Liver (tissue), 10 donors: ENCODE measurements at places on chromosomes 5 and 9.

- no peak for DNase-seq
Measured at GRCh38 chr9:113687680-113688371, 188.3 kb upstream of the ZNF618 start.

DNA sequence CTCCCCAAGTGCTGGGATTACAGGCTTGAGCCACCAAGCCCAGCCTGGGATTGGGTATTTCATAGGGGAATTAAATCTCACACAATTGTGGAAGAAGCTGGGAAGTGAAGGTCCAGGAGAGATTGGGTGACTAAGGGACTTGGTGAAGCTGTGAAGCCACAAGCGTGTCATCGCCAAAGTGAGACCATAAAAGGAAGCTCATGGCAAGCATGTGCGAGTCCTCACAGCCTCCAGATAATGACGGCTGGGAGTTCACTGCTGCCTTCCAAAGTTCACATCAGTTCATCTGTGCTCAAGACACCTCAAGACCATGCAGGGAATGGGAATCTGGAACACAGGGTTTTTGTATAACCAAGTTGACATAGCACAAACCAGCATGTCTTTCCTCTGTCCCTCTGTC, 210.6 kb downstream of the MARCHF11 start:
- DNase-seq: no peak

- DNase-seq: no peak
Measured at GRCh38 chr9:129235931-129236331, 57.9 kb upstream of the IER5L start.

DNA sequence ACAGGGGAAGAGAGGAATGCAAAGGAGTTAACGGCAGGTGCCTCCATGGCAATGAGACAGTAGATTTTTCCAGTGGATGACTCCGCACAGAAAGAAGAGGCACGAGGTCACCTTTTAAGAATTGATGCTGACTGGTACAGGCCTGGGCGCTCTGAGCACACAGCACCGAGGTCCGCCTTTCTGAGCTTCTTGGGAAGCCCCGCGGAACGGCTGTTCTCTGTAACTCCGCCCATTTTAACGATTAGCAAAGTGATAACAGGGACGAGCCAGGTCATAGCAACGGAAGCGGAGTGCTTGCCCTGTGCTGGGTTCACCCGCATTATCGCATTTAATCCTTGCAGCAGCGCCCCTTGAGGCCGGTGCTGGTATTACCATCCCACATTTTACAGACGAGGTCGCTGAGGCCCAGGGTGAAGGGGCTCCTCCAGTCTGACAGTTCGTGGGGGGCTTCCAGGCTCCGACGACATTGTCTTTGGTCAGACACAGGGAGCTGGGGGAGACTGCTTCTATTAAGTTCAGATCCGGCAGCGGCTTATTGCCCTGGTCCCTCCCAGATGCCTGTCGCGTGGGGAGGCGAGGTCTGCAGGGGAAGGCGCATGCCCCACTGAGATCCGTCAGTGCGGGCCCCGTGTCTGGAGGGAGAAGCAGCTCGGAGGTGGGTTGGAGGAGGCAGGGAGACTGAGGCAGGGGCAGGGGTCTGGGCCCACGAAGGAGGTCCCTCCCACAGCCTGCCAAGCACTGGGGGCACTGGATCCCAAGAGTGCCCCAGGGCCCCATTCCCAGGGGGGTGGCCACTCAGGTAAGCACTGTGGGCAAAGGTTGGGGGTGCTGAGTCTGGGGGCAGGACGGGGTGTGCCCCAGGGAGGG, 22.3 kb upstream of the HMCN2 start:
- DNase-seq: peak; percentile 88

DNA sequence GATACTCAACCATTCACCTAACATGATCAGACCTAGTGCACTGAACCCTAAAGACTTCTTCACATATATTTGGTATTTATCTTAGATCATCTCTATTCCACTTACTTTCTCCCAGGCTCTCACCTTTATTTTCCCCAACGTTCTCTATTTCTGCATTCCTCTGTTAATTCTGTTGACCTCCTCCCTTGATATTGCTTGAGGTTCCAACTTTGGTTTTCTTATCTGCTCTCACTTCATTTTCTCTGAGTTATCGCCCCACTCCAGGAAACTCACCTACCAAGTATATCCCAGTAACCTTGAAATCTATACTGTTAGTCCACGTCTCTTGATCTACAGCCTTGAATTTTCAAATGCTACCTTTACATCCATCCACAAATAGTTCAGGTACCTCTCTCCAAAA, 9.2 kb downstream of the NADK2 start:
- DNase-seq: no peak

DNA sequence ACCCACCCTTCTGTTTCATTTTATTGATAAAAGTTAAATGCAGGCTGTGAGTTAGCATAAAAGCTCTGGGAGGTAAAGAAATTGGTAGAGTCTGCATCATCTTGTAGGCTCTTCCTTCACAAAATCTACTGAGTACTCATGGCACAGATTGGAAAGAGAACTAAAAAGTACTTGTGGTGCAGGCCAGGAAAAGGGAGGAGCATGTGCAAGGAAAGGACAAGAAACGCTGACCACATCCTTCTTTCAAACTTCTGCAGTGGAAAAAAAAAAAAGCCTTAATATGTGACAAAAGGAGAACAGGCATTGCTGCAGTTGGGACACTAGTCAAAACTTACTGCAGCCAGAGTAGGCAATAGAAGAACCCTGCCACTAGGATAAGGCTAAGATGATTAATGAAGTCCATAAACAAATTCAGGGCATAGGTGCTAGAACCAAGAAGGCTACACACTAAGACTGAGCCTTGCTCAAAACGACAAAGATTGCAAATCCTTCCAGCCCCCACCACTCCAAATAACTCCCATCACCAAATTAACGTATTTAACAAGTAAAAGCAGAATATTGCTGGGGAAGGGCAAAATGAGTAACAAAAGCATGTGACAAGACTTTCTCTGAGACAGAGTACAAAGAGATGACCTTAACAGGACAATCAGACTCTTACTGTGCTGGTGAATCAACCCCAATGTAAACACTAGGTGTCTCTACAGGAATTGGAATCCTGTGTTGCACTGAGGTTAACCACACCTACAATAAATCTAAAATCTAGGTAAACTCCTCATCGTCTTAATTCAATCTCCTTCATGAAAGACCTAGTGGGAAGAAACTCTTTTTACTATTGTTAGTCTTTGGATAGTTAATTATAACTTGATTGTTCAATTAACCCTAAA, 1024.8 kb downstream of the TLE1 start:
- DNase-seq: no peak

DNA sequence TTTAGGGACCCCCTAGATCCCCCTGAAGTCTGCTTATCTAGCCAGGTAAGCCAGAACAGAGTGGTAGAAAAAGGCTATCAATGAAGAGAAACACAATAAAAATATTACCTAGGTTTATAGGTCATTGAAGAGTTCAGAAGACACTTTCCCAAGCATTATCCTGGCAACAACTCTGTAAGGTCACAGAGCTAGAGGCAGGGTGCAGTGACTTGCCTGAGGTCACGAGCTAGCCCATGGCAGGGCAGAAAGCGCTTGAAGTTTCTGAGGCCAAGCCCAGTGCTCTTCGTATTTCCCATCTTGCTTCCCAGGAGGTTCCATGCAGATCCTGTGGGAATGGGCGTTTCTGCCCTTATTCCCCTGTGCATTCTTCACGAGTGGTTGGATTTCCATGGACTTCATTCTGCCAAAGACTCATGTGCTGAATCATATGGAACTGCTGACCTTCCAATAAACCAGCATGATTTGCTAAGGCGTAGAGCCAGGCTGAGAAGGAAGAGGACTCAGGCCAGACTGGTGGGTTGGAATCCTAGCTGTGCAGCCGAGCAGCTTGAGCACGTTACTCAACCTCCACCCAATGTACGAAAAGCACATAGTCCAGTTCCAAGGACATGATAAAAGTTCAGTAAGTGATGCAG, 22.1 kb downstream of the TRMO start:
- DNase-seq: no peak

GRCh38 chr5:135437422-135437795, 9.7 kb downstream of the DCANP1 start:
- DNase-seq: peak; percentile 27

DNA sequence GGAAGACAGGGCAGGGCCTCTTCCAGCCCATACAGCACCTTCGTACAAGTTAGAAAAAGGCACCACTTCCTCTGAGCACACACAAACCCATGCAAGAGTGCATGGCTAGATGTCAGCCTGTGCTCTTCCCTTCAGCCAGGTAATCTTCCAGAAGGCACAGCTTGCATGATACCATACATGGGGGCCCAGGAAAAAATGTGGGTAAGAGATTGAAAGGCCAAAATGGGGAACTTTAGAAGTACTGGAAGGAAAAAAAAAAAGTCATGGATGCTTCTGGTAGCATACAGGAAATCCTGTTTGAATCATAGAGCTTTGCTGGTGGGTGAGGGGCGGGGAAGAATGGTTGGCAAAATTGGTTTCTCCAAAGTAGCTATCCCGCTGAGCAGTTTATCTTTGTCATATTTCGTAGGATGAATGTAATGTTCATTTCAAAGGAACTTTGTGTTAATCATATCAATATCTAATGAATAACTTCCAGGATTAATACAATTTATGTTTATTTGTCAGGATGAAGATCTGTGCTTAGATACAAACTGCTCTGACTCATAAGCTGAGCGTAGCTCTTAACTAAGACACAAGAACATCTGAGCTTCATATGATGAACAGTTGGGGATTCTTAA, 78.2 kb upstream of the MAP3K1 start:
- no peak for DNase-seq

GRCh38 chr5:75933489-75933888, 149.7 kb upstream of the SV2C start:
- DNase-seq: no peak

- no peak for DNase-seq
Measured at GRCh38 chr5:13944560-13945199, at the start of gene DNAH5. DNAH5 (minus strand) TSS chr5:13944688; CDS start chr5:13944438, 250 bp downstream.

DNA sequence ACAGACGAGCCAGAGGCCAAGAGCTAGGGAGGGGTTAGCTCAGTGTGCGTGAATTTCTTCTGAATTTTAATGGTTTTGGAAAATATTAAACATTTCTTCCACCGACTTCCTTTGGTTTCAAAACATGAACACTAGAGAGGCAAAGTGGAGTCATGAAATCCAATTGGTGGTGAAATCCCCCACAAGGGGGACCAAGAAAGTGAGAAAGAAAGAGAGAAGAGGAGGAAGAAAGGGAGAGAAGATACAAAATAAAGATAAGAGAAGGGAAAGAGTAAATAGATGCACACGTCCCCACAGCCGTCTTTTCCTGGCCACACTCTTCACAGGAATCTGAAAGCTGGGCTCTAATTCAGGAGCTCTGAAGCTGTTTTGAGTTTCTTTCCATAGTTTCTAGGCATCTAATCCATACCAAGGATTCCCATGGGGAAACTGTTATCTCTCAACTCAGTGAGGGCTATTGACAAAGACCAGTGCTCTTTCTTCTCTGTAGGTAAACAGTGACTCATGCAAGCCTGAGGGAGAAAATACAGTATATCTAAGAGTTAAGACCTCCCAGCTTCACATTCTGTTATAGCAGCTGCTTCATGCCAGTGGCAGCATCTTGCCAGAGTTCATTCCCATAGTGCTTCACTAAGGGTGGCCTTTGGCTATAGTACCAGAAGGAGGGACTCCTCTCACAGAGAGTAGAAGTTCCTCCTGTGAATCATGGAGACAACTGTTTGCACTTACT, 115.8 kb upstream of the LIFR start:
- no peak for DNase-seq

DNA sequence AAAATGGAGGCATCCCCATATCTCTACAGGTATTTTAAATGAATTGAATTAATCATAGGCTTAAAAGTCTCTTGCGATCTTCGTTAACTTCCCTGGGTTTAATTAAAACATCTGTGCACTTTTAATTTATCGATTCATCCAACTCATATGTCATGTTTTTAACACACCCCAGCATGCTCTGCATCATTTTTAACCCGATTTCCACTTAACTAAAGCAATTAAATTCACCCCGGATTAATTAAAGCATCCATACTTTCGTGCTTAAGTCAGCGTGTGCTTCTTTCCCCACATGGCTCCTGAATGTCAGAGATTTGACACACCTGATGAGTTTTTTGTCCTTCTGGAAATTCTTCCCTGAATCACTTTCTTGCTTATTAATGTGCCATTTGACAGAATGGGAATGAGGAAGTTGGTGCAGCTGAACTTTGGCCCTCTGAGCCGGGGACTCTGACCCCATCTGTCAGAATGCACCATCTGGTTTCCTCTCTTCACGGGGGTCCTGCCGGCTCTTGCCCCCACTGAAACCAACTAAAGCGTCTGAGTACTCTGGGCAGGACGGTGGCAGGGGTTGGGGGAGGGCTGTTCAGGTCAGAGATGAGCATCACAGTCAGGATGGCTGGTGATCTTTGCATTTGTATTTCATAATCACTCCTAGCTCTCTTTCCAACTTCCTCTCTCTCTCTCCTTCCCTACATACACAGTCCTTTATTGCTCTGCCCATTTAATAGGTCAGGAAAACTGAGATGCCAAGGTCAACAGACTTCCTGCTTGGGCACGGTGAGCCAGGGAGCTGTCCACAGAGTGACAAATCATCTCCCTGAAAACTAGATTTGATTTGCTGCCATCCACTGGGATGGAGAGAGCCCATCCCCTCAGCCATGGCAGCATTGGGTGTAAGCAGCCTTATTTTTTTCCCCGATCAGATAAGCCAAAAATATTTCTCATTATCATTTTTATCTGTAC, 180.3 kb upstream of the WWC1 start:
- DNase-seq: no peak

DNA sequence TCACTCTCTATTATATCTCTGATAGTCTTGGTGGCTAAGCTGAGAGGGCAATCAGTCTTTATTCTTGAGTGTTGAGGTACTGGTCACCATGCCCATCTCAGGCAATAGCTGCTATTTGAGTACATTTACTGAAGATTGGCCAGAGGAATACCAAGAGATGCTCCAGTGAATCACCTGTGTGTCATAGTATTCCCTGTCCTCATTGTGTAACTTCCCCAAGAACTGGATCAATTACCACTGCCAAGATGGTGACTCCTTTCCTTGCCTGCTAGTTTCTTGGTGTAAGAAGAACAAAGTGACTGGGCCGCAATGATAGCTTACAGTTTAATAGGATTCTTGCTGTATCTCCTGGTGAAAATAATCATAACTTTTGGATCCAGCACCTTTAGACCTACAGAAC, 418.7 kb upstream of the KIF2A start:
- DNase-seq: no peak

GRCh38 chr9:105308461-105309341, 64.2 kb downstream of the SLC44A1 start:
- no peak for DNase-seq

DNA sequence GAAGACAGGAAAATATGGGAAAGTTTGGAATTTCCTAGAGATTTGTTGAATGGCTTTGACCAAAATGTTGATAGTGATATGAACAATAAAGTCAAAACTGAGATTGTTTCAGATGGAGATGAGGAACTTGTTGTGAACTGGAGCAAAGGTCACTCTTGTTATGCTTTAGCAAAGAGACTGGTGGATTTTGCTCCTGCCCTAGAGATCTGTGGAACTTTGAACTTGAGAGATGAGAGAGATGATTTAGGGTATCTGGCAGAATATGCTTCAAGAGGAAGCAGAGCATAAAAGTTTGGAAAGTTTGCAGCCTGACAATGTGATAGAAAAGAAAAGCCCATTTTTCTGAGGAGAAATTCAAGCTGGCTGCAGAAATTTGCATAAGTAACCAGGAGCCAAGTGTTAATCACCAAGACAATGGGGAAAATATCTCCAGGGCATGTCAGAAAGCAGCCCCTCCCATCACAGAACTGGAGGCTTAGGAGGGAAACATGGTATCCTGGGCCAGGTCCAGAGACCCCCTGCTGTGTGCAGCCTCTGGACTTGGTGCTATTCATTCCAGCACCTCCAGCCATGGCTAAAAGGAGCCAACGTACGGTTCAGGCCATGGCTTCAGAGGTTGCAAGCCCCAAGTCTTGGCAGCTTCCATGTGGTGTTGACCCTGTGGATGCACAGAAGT, 114.3 kb upstream of the STARD4 start:
- no peak for DNase-seq
